ENCODE measurements at places on chromosomes 7 and 10. TPM values are rescaled to one million over a fixed set of nuclear protein-coding genes. Genes with fewer than 3 reads are reported as not detected.

DNA sequence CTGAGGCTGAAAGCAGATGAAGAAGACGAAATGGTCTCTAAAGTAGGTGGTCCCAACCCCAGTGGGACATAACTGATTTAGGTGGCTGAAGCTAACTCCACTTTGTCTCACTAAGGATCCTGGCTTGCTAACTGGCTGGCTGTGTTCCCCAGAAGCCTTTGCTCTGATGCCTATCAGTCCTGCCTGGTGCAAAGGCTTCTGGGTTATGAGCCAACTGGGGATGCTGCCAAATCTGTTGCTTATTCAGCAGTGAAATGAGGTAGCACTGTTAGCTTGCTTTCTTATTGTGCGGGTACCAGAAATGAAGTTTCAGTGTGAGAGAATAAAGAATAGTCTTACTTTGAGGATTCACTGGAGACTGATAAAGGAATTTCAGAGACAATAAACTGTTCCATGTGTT, 18.1 kb downstream of the PRKG1 start:
- no peak for DNase-seq

DNA sequence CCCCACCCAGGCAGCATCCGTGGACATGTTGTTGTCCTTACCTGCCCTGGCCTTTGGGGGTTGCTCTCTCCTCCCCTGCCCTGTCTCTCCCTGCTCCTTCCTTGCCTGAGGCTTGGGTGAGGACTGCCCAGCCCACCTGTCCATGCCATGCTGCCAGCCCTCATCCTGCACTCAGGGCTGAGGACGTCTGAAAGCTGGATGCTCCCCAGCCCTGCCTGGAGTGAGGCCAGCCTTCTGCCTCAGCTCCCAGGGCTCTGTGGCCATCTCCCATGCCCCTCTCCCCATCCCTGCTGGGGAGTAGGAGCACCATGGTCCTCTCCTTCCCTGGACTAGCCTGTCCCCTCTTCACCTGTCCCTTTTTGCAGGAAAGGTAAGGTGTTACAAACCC, 68.4 kb downstream of the RAMP3 start:
- DNase-seq, result no peak

DNA sequence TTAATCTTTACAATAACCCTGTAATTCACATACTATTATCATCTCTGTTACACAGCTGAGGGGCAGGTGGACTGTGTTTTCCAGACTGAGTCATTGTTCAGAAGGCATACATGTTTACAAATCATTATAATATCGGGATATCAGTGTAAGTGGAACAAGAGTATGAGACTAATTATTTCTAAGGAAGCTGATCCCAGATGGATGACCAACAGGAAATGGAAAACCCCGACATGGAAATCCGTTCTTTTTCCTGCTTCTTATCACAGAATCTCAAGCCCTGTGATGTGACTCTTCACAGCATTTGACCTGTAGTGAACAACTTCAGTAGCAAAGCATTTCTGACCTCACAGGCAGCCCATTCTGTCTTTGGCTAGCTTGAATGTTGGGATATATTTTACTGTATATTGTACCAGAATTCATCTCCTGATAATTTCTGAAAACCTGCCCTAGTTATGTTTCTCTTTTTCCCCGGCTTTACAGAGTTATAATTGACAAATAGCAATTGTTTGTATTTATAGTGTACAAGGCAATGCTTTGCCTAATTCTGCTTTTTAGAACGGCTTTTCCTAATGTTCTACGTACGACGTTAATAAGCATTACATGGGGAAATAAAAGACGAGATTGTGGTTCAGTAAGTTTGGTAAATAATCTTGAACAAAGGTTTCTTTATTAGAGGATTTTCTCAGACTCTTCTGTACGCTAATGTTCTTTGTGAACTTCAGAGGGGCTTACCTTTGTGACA, 78.6 kb upstream of the SYPL1 start:
- DNase-seq, result no peak

GRCh38 chr7:26699766-26700165, 164.6 kb downstream of the SKAP2 start:
- no peak for DNase-seq

The LIPJ gene
- not detected for total RNA-seq

The PNLIPRP3 gene
- total RNA-seq, result not detected

The CAMK2B gene
- total RNA-seq, result not detected

The GPR26 gene
- total RNA-seq, result not detected

The TEX36 gene
- total RNA-seq, result not detected

The UPP1 gene
- total RNA-seq, result 125 TPM
